ENCODE measurements at places on chromosomes 5 and 9.

DNA sequence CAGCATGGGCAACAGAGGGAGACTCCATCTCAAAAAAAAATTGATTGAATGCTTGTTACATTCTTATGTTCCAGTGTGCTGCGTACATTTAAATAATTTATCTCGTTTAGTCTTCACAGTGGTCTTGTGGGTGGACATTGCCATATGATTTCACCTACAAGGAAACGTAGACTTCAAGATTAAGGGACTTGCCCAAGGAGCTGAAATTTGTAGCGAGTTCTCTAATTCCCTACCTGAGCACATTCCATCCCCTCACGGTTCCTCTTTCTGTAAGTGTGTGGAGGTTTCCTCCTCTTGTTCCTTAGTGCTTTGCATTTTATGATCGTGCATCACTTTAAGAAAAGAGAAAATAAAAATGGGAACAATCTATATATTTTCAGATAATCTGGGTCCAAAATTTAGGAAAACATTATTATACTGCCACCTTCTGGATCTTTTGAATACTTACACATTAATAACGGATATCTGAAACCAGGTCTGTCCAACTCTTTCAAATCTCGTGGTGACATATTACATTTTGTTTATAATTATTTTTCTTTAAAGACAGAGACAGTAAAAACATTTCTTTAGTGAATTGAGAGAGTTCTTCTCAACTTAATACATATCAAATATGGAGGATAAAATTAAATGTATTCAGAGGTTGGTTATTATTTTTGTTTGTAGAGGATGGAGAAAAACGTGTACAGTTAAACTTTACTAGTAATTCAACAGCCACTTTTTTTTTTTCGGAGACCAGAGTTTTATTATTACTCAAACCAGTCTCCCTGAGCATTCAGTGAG is 29.9 kb upstream of the C7 start:
- no peak for DNase-seq

DNA sequence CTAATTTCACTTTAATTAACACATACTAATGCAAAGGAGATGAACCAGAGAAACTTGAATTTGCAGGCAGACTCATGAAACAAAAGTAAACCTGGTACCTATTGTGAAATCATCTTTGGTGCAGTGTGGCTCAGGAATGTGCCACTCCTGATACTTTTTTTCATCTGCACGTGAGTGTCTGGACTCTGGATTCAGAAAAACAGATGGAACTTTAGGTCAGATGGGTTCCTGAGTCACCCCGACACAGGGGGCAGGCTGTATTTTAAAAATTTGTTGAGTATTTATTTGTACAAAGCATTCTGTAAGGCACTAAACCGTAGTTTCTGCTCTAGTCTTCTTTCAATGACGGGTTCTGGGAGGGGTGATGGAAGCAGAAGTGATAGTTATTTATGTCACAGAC is 52.2 kb upstream of the TUT7 start:
- DNase-seq: no peak

- DNase-seq: no peak
Observed at GRCh38 chr9:98575379-98576346, 133.1 kb downstream of the GABBR2 start.

DNA sequence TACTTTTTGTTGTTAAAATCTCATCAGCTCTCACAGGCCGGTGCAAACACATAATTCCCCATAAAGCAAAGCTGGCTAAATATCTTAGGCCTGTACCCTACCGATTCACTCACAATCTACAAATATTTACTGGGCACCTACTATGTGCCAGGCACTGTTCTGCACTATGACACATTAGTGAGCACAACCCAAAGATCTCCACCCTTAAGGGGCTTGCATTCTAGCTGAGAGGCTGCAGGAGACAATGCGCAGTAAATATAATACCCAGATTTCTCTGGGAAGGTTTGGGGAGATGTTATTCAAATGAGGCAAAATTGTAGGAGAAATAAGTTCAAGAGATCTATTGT is 53.7 kb downstream of the FNBP1 start:
- no peak for DNase-seq

- DNase-seq: no peak
Observed at GRCh38 chr9:113997610-113998009, 80.5 kb downstream of the AMBP start.

- DNase-seq: no peak
Observed at GRCh38 chr5:90983711-90984124, 399.4 kb downstream of the ARRDC3 start.

- no peak for DNase-seq
Observed at GRCh38 chr5:88470745-88471144, 202.1 kb upstream of the TMEM161B start.

DNA sequence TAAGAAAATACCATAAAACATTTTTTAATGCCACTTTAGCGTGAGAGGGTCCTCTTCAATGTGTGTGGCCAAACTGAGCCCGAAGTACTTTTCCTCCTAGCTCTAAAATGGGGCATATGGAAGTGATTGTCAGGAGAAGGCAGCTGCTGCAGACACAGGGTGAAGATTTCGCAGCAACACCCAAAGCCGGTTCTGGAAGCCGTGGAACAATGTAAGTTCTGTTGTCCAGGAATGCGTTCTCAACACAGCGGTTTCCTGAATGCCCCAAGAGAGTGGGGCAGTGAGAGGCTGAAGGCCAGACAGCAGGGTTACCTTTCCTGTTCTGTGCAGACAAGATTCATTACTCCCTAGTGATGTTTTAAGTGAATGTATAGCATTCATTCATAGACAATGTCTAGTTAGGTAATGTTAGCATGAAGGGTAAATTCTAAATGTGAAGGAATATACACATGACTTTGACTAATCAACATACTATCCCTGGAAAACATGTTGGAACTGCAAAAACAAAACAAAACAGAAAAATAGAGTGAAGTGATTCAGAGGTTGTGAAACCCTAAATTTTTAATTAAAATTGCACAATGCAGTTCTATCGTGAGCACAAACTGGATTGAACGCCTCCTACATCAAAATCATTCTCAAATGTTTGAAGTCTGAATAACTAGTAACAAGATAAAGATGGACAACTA is 197.0 kb upstream of the SEMA6A start:
- no peak for DNase-seq

GRCh38 chr5:149423794-149424268 is 44.7 kb upstream of the IL17B start:
- DNase-seq: no peak

- peak; percentile 13 for DNase-seq
Observed at GRCh38 chr5:142472306-142472951, 147.6 kb upstream of the SPRY4 start.

- DNase-seq: no peak
Observed at GRCh38 chr5:118042076-118042475, 946.3 kb downstream of the DTWD2 start.

- no peak for DNase-seq
Observed at GRCh38 chr9:37002413-37003217, 31.5 kb downstream of the PAX5 start.

GRCh38 chr9:93810028-93810971 is 144.9 kb downstream of the BARX1 start:
- DNase-seq: no peak

DNA sequence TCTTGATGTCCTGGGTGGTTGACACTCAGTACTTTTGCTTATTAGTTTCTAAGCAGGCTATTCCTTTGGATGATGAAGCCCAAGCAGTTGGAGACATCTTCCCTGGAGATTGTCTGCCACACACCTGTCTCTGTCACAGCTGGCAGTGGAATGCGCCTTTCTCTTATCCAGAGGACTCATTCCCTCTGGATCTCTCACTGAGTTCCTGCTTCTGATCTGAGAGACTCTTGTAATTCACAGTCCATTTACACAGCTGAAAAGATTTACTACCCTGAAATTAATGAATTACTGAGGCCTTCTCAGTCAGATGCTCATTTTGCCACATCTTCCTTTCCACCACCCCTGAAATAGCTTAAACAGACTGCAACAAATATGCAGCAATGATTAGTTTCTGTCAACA is 15.9 kb downstream of the TAL2 start:
- DNase-seq: no peak

GRCh38 chr9:78030553-78031443 is 813 bp downstream of the GNAQ start:
- peak; percentile 61 for DNase-seq

- DNase-seq: no peak
Observed at GRCh38 chr5:174991847-174992246, 267.5 kb downstream of the MSX2 start.

GRCh38 chr5:79481574-79481973 is 32.4 kb downstream of the HOMER1 start:
- no peak for DNase-seq

- DNase-seq: no peak
Observed at GRCh38 chr9:26331223-26331622, 561.4 kb downstream of the CAAP1 start.

DNA sequence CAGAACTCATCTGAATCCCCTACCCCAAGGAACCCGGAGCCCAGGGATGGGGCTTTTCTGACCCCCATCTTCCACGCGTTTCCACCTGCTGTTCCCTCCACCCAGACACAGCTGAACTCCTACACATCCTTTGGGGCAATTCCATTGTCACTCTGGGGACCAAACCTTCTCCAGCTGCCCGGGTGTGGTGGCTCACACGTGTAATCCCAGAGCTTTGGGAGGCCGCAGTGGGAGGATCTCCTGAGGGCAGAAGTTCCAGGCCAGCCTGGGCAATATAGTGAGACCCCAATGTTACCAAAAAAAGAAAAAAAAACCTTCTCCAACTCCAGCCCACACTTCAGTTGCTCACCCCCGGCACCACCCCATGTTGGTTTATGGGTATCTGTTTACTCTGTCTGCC is 8.1 kb downstream of the EPB41L4B start:
- no peak for DNase-seq

DNA sequence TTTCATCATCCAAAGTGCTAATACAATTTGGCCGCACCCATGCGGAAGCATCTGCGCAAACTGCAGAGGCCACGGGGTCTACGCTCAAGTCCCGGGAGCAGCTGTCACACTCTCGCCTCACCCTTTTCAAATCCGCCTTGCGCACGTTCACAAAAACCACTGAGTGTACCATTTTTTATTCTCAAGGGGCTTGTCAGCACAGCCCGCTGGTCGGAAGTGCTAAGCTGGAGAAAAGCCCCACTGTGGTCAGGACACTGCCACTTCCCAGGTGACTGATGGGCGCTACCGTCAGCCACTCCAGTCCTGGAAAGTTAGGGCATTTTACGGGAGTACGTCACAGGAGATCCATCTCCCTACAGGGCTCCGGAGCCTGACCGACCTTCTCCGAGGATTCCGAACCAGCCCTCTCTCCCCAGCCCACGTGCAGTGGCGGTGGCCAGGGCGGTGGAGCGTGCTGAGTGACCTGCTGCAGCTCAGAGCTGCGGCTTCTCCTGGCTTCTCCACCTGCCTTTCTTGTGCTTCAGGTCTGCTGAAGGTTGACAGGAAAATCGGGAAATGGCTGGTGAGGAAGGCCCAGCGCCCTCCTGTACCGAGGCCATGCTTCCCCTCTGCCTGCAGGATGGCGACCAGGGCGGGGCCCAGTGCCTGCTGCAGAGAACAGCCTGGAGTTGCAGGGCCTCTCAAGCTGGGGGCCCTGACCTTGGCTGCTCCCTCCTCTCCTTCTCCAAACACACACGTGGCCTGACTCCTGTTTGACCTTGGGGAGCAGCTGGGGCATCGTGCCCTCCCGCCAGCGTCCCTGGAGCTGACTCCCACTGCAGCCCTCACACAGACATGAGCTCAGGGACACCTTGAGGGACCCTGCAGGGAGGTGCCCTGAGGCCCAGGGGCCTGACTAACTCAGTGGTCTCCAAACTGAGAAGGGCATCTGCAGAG is 14.3 kb downstream of the RASGEF1C start:
- no peak for DNase-seq

- peak; percentile 63 for DNase-seq
Observed at GRCh38 chr9:134163371-134164196, 780 bp downstream of the RNU6ATAC start.

GRCh38 chr9:108606401-108606800 is 249.4 kb downstream of the ACTL7B start:
- no peak for DNase-seq

DNA sequence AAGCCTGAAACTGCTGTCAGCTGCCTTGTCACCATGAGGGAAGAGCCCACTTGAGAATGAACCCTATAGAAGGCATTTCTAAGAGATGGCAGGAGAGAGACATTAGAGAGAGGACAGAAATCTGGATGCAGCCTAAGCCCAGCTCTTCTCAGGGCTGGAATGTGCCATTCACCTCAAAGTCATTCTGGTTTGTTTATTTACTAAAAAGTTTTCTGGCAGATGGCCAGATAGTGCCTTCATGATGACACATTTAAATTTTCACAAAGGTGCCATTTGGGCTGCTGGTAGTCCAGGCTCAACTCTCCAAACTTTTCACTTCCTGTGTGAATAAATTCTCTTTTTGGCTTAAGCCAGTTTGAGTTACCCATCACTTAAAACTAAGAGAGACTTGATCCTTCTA is 144.6 kb upstream of the ZNF366 start:
- DNase-seq: no peak

- DNase-seq: no peak
Observed at GRCh38 chr5:154209591-154210081, 19.1 kb downstream of the GALNT10 start.

DNA sequence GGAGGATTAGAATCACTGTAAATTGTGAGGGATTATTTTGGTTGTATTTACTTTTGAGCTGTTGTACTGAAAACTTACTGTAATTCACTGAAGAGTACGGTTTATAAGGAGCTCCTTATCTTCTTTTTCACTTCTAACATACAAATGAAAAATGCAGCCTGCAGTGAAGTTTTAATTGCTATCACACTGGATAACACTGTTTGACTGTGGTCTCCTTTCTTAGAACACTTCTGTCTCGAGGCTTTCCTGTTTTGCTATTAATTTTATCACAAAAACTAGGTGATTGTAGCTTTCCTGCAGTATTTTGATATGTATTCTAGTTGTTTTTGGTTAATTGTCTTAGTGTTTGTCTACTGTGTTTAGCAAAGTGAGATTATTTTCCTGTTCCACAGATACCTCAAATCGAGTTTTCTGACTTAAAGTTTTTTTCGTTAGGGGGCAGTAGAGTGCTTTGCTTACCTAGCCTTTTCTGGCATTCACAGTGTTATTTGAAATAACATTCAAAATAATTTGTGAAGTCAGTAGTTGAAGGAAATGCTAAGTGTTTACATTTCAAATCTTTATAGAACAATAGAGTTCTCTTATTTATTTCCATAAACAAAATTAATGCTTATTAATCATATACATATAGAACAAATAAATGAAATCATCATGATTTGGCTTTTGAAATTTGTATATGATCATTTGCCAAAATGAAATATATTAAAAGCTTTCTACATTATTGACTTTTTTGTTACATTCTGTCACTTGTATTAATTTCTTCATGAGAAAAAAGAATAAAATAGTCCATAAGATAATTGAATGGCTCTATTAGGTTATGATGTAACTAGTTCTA is 52.9 kb downstream of the COMMD10 start:
- no peak for DNase-seq

GRCh38 chr5:7540736-7541485 is 145.0 kb downstream of the ADCY2 start:
- no peak for DNase-seq

GRCh38 chr5:148414833-148415232 is 31.1 kb downstream of the FBXO38 start:
- no peak for DNase-seq

GRCh38 chr9:136566901-136567300 is 21.1 kb upstream of the NOTCH1 start:
- DNase-seq: no peak

All from activated CD4-positive, alpha-beta T cell treated with anti-CD3 and anti-CD28 coated beads, Interleukin-2, amount 50 U/mL, for 1 hour (primary cell).